Stimulated activated CD4-positive, alpha-beta T cell treated with anti-CD3 and anti-CD28 coated beads, Interleukin-2, amount 100 ng/mL, for 24 hours (primary cell): ENCODE measurements at places on chromosomes 2 and 18.

- DNase-seq, result no peak
These were observed 44.3 kb downstream of the SPRED2 start for GRCh38 chr2:65388051-65388531.

GRCh38 chr2:216493334-216493685 lies 5.3 kb upstream of the RPL37A start:
- DNase-seq, result no peak

DNA sequence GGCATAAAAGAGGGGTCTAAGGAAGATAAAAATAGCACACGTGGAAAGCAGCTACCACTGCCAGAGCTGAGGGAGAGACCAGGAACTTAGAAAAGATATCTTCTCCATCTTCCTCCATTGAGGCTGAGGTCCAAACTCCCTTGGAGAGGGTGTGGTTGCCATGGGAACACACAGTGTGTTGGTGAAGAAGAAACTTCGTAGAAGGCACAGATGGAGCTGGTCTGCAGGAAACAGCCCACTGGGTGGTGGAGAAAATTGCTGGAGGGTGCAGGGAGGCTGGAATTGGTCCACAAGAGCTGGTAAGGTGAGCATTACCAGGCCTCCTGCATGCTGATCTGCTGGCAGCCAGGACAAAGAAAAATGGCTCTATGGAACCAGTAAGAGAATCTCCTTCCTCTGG lies 191.0 kb downstream of the HRH4 start:
- no peak for DNase-seq

DNA sequence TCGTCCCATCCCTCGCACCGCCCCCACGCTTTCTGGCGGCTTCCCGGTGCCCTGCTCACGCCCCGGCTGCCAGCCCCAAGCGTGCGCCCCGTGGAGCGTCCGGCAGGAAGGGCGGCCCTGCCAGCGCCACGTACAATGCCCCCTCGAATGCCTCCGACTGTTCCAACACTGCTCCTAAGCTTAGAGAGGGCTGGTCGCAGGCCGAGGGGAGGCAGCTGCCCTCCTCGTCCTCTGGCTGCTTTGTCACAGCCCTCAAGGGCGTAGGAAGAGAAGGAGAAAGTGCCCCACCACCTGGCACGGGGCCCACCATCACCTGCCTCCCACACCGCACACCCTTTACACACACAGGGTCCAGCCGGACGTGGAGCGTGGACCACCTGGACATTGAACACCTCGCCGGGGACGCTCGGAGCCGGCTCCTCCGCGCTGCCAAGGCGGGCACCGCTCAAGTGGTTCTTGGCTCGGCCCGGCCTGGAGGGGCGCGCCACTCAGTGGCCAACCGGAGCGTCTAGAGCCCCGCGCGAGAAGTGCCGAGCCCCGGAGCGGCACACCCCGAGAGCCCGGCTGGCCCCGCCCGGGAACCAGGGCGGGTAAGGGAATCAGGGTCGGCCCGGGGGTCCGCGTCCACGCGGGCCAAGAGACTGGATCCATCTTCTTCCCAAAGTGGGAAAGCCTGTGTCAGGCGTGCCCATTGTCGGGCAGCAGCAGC lies 830 bp downstream of the DNER start:
- DNase-seq, result peak; percentile 22

- no peak for DNase-seq
These were observed 12.8 kb downstream of the ANKRD62 start for GRCh38 chr18:12106471-12106870.
